Liver (tissue), 10 donors: ENCODE measurements at places on chromosomes 6 and 20. TPM values are rescaled to one million over a fixed set of nuclear protein-coding genes. Genes with fewer than 3 reads are reported as not detected.

DNA sequence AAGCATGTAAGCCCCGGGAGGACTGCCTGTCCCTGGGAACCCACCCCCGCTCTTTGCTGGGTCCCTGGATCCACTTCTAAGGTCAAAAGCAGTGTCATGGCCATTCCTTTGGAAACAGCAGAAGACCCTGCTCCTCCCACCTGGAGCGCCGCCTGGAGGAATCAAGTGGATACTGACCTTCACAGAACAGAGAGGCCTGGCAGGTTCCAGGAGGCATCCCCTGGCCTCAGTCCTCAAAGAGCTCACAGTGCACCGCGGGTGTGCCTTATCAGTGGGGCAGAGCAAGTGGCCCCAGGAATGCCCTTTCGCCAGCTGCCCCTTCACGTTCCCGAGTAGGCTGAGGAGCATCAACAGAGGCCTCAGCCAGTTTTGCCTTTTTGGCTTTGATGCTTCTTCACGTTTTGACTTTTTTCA lies 11.1 kb upstream of the SLC4A11 start:
- DNase-seq: no peak
- no peak overlapping the region for H3K4me3 ChIP-seq
- H3K36me3 ChIP-seq: peaks cover 14% of the 10 kb centered on the region
- peaks cover 5% of the 10 kb centered on the region for H3K4me1 ChIP-seq

DNA sequence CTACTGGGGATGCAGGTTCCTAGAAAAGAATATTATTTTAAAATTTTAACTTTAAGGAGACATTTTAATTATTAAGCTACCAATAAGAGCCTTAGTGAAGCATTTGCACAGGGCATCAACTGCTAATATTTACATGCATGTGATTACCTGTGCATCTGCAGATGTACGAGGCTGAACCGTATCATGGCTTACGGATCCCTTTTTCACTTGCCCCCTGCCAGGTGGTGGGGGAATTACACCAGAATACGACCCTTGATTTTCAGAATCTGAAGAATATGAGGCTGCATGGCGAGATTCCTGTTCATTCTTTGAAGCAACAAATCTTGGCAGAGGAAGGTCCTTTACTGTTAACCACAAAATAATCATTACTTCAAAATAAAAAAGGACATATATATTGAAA lies 42.7 kb downstream of the REPS1 start:
- no peak for DNase-seq
- H3K4me1 ChIP-seq: no peaks in the 10 kb centered on the region
- no peak overlapping the region for H3K27ac ChIP-seq
- H3K27me3 ChIP-seq: no peaks in the 10 kb centered on the region

DNA sequence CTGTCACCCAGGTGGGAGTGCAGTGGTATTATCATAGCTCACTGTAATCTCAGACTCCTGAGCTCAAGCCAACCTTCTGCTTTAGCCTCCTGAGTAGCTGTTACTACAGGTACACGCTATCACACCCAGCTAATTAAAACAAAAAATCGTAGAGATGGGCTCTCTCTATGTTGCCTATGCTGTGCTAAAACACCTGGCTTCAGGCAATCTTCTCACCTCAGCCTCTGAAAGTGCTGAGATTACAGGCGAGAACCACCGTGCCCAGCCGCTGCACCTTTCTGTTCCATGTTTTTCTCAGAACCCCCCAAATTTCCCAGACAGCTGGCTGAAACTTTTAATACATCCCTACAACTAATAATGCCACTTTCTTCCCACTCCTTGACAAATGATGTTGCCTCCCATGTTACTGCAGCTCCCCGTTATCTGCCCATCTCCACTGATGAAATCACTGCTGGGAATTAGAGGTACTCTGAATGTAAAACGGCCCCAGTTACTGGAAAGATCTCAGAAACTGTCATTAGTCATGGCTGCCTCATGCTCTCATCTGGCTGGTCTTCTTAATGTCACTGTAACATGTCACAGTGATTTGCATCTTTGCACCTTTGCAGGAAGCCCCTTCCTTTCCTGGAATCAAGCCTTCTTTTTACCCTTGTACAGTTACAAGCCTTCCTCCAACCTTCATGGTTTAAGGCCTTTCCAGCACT lies 697.5 kb downstream of the PRKN start:
- no peak overlapping the region for H3K4me3 ChIP-seq
- H3K4me1 ChIP-seq: no peaks in the 10 kb centered on the region
- H3K36me3 ChIP-seq: no peaks in the 10 kb centered on the region

Gene E2F1
- 11.0 TPM for total RNA-seq

Gene C2
- 212 TPM for total RNA-seq
